Progenitor cell of endocrine pancreas (in vitro differentiated cells): ENCODE measurements at places on chromosomes 4 and X.

DNA sequence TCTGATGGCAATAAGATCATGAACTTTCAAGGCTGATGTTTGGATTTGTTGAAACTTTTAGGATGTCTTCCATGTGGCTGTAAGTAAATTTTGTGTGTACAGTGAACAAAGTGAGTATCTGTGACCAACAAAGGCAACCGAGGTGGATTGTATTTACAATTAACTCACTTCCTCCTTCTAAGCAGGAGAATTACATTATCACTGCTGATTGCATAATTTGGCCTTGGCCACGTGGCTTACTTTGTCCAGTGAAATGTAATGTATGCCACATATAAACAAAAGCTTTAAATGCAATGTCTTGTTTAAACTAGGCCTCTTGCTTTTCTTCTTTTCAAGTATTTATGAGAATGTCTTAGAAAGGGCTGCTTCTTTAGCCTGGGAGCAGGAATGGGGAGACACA lies 66.3 kb upstream of the MAD2L1 start:
- no peak for DNase-seq

DNA sequence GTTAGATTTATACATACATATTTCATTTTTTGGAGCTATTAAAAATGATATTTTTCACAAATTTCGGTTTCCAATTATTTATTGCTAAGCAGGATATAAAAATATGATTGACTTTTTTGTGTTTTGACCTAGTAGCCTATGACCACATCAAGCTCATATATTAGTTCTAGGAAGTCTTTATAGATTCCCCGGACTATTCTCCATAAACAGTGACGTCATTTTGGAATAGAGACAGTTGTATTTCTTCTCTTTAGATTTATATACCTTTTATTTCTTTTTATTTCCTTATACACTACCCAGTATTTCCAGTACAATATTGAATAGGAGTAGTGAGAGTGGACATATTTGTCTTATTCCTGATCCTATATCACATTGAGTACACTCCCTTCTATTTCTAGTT lies 31.8 kb downstream of the DDX53 start:
- no peak for DNase-seq

DNA sequence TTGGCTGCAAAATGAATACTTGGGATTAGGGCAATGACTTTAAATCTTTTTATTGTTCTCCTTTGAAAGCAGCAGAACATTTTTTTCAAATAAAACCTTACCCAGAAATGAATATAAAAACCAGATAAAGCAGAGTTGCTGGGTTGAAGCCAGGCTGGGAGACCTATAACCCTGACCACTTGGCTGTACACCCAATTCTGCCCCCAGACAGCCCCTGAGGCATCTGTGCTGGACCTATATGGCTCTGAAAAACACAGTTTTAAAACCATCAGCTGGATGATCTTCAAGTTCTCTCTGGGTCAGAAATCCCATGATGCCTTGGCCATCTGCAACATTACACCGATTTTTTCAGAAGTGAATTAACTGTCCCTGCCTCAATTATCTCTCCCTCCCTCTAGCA lies 23.7 kb upstream of the GLRA2 start:
- no peak for DNase-seq

- no peak for DNase-seq
Measured at GRCh38 chr4:102343964-102344519, 1.2 kb downstream of the SLC39A8 start.

DNA sequence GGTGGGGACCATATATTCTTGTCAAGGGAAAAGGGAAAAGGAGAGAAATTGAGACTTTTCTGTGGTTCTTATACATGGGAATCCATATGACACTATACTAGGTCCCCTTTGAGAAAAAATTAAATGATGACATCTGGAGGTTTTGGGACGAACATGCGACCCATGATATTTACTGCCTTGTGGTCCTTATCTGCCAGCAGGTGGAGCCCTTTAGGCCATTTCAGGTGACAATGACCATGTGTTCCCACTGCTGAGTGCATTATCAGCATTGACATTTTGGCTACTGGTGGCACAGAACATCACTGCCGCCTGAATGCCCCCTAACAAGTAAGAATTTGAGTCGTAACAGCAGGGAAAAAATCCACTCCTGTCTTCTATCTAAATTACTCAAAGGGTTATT lies 843.4 kb downstream of the FSTL5 start:
- no peak for DNase-seq

DNA sequence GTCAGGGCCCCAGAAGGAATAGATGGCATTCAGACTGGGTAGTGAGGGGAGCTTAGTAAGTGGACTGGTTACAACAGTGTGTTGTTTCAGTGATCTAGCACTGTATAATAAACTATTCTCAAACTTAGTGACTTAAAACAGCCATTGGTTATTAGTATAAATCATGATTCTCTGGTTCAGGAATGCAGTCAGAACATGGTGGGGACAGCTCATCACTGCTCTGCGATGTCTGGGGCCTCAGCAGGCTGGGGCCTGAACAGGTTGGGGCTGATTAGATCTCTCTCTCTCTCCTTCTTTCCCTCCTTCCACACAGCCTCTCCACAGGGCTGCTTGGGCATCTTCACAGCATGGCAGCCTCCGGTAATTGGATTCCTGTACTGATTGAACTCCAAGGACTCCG lies 160.4 kb downstream of the GATB start:
- no peak for DNase-seq

DNA sequence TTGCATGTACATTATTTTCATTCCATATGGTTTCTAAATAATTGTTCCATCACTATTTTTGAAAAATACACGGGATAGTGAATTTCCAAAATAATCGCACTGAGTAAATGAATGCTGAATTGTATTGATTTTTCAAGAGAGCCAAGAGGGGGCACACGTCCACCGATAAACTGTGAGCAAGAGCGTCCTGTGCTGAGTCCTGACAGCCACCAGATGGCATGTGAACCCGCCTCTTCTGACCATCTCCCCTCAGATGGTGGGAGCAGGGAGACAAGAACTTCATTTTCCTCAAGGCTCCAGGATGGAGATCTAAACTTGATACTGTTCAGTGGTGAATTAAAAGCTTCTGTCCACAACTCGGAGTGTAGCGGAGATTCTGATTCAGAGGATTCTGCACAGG lies 30.6 kb upstream of the IL9R start:
- no peak for DNase-seq

DNA sequence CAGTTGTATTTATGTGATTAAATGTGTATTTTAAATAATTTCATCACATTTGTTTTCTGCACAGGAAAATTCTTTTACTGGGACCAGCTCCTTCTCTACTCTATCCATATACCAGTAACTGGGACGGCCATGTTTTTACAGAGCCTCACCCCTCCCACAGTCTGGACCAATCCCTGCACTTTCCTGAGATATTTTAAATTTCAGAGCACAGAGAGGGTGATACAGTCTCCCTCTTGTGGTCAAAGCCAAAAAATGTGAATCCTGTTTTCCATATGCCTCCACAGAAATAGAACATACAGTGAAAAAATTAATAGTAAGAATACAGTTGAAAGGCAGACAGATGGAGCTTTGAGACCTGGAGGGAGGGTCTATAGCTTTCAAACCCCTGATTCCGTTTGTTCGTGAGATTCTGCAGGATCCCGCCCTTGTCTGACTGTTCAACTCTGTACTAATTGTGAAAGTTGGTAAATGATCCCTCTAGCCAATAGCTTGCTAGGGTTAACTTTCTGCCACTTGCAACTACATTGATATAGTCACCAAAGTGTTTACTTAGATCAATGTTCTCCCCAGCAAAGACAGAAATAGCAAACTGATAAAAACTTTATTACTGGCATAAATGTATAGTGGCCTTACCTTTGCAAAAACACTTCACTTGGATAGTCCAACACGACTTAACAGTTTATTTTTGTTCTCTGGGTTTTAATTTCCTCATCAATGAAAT lies 172.2 kb downstream of the PPARGC1A start:
- DNase-seq: no peak

- DNase-seq: no peak
Measured at GRCh38 chr4:138235419-138235952, 6.7 kb downstream of the SLC7A11 start.

GRCh38 chr4:26284536-26284935 lies 36.3 kb upstream of the RBPJ start:
- DNase-seq: no peak

DNA sequence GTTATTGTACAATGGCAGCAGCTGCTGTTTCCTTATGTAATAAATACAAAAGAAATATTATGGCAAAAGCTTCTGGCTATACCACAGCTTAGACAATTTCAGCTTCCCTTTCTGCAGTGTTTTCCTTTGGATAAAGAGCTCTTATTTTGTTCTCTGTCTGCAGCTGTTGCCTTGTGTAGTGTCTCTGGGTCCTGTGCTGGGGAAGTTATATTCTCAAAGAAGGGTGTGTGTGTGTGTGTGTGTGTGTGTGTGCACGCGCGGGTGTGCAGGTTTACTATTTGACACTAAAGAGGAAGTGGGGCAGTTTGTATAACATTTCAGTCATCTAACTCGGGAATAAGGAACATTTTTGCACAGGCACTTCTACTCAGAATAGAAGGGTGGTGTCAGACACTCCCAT lies 83.6 kb downstream of the REPS2 start:
- no peak for DNase-seq

DNA sequence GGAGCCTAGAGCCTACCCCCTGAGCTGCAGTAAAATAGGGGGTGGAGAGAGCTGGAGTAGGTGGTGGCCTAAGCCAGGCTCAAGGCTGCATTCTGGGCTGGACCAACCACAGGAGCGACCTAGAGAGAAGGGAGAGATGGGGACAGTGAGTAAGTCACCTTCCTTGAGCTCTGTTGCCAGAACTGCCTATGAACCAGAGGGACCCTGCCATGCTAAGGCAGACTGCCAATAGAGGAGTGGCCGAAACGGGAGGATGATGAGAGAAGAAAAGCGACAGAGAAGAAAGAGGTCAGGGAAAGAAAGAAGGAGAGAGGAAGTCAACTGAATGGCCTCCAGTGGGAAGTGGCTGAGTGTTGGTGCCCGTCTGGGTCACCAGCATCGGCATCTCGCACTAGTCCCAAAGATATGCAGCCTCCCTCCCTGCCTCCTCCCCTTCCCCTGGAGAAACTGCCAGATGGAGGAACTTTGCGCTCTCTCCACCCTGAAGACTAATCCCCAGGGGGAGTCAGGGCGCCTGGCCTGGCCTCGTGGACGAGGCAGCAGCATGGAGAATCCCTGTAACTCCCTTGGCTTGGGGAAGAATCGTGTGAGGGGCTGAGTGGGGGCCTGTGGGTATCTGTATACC lies 28.8 kb downstream of the ELF4 start:
- no peak for DNase-seq

DNA sequence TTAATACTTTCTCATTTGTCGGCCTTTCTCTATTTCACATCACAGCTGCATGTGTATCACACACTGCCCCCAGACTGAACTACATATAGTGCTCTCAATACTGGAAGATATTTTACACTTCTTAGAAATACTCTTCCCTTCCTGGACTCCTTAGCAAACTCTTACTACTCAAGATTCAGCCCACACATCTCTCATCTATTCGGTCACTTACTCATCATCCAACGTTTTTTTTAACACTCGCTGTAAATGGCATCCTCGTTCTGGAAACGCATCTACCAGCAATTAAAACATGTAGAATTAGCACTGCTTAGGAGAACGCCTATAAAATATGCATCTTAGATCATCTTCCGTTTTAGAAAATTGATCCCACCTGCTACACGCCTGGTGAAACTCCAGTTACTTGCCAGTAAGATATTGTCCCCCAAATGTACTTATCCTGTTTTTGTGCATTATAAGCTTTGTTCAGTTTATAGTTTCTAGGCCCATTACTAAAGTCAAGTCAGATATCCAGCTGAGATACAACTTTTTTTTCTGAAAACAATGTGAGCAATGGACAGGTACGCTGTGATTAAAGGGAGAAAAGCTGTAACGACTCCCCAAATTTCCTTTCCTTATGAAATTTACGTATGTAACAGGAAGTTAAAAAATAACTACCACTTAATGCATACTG lies 1.0 kb downstream of the LRP2BP start:
- no peak for DNase-seq

DNA sequence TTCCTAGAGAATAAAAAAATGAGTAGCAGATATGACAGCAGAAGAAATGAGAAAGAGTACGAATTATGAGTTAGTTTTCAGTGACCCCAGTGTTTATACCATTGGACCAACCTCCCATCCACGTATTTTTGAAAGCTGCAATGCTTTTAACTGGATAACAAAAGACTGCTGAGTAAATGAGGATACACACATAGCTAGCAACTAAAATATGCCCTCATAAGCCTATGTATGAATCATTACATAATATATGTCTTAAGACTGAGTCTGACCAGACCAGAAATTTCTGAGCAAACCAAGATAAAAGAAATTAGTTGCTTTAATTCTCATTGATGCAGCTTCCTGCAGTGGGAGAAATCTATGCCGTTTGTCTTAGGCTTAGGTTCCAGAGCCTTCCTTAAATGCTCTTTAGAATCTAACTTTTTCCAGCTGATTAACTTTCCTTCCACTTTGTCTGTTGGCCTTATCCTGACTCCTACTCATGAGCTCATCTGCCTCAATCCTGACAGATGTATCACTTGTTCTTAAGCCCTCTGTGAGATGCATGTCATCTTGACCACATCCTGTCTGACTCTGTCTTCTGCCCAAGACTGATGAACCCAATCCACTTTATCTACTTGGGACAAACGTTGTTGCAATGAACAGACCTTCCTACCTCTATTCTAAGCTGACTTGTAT lies 301.4 kb upstream of the AADAT start:
- DNase-seq: no peak

- no peak for DNase-seq
Measured at GRCh38 chr4:40552536-40552935, 77.1 kb downstream of the RBM47 start.

DNA sequence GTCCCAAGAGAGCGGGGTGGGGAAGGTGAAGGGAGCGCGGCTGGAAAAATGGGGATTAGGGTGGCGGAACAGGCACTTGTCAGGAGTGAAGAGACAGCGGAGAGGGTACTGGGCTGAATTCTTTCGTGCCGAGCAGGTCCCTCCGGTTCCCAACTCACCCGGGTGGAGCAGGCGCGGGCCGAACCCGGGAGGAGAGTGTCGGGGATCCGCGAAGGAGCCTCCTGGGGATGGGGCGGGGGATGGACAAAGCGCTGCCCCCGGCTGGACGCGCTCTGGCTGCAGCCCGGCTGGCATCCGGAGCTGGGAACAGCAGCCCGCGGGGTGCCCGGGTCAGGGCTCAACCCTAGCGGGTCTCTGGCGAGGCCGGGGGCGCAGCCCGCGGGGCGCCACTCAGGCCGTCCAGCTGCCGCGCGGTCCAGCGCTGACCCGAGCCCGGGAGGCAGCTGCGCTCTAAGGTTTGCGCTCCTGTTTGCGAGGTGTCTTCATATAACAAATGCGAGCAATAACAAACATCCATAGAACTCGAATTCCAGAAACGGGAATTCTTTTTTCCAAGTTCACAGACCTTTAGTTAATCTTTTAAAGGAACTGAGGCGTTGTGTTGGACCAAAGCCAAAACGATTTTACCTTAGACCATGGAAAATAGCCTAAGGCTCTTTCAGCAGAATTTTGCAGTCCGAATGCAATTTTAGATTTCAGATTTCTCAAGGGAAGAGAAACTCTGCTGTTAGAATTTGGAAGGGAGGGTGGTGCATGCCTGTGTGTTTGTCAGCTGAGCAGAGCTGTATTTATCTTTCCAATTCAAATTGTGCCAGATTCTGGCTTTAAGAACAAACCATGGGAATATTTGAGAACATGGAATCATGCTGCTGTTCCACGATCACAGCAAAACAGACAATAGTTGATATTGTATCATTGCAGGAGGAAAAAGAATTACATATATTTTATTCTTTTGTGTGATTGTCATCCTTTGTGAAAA lies 744 bp downstream of the NPY5R start:
- DNase-seq: peak; percentile 19
